ENCODE measurements at places on chromosomes 12 and 14.

DNA sequence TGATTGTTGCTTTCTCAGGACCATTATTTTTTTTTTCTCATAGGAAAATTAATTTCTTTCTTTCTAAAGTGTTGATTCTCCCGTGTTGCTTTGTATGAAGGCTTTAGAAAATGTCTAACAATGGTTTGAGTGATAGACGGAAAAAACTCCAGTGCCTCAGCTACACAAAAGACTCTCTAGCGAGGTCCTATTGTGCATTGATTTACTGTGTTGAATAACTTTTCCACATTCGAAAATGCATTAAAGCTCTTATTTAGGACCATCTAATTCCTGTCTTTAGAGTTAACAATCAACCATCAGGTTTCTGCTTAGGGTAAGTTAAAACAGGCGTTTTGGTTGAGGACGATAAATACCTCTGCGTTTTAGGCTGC is 99.6 kb downstream of the PTPN11 start:
- no peak for DNase-seq

DNA sequence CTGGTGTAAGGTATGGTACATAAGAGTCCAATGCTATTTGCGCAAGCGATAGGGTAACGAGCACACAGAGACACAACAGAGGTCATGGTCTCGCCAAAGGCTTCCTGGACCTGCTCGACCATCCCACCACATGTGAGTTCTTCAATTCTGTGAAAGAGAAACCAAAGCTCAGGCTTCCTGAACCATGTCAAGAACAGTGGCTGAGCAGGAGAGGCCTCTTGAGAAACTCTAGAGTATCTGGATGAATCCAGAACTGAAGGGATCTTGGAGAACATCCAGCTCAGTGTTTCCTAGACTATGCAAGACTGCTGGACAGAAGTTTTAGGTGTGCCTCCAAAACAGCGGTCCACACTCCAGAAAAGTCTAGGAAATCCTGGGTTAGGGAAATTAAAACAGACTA is 114.5 kb downstream of the TRAFD1 start:
- no peak for DNase-seq

DNA sequence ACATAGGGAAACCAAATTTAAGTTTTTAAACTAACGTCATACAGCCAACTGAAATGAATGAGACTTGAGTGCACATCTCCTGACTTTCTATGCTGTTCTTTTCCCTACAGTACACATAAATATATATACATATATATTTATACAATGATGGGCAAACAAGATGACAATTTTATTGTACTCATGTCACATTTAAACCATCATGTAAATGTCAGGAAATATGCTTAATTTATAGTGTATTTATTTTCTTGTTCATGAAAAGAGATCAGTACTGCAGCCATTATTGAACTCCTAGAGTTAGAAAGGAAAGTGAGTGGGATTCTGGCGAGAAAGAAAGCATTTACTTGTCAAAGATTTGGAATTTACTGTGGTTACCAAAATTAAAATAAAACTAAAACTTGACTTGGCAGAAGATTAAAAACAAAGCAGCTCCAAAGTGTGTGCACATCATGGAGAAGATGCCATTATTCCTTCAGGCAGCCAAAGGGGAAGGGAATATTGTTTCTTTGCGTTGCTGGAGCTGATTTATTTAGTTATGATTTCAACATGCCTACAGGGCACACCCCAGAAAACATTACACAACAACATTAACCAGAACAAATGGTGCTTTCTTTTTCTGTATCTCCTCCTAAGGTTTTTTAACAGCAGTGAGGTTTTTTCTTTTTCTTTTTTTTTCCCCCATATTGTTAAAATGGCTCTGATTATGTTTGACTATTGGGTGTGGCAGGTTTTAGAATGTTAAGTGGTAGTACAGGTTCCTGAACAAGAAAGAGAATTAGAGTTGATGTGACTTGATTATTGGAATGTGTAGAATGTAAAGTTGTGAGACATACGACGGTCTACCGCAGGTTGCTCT is 144.6 kb downstream of the RAD51B start:
- DNase-seq = no peak

DNA sequence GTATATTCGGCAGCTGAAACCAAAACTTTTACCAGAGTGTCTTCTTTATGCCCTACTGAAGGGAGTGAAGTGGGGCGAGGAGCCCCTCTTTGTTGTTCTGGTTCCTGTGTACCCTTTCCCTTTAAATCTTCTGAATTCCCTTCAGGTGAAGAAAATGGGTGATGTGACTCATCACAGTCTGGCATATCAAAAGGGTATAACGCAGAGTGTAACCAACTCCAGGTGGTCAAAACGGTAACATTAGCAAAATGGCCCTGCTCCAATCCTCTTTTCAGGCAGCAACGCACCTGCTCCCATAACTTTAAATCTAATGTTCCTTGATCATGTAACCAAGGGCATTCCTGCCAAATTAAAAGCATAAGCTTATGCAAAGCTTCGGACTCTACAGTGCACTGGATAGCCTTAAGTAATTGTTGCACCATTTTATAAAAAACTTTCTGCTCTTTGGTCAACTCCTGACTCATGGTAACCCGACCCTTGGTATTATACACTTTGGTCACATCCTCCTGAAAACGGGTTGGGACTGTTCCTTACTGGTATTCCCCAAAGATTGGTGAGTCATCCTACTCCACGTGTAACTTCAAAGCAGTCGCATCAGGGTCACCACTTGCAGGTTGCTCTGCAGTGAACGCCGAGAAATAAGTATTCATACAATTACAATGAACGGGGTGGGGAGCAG is 83.1 kb downstream of the KCNMB4 start:
- no peak for DNase-seq

DNA sequence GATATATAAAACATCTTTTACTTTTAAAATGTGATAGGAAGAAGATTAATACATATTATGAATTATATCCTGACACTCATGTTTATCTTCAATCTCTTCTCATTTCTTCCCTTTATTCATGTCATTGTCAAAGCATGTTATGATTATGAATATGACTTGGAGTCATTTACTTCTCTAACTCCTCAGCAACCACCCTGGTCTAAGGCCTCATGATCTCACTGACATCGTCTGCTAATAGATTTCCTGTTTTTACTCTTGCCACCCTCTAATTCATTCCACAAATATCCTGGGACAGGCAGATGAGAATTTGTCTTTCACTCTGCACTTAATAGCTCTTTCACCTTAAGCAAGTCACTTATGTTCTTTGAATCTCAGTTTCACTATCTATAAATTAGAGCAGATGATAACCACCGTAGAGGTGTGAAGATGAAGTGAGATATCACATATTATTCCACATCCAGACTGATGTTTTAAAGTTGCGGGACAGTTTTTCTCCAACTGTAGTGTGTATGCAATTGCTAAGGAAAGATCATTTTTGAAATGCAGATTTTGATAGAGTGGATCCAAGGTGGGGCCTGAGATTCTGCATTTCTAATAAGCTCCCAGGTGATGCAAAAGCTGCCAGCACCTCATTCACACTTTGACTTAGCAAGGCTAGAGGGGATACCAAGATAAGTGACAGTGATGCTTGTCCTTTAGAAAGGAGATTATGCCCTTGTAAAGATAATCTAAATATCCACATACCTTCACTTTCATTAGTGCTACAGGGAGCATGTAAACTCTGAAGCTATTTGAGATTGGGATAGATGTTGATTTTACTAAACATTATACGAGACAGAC is 3.3 kb upstream of the IAPP start:
- DNase-seq = no peak

- DNase-seq = no peak
These were observed 8.5 kb upstream of the PTPRB start for GRCh38 chr12:70645494-70646317.

DNA sequence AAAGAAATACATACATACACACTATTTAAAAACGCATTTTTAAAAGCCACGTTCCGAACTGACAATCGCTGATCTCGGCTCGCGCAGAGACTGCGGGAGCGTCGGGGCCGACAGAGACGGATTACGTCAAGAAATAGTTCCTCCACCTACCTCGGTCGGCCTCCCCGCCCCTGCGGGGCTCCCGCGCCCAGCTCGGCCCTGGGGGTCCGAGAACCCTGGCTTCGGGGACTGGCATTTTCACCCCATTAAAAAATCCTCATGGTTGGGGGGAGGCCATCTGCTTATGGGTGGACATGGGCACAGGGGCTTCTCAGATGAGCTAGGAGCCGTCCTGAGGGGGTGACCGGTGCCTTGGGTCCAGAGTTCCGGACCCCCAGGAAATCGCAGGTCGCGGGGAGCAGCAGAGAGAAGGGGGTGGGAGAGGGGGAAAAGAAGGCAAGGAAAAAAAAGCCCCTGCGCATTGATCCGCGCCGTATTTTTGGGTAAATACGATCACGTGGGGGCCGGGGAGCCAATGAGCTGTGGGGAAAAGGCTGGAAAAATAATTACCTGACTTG is 324 bp upstream of the HOXC9 start:
- no peak for DNase-seq

DNA sequence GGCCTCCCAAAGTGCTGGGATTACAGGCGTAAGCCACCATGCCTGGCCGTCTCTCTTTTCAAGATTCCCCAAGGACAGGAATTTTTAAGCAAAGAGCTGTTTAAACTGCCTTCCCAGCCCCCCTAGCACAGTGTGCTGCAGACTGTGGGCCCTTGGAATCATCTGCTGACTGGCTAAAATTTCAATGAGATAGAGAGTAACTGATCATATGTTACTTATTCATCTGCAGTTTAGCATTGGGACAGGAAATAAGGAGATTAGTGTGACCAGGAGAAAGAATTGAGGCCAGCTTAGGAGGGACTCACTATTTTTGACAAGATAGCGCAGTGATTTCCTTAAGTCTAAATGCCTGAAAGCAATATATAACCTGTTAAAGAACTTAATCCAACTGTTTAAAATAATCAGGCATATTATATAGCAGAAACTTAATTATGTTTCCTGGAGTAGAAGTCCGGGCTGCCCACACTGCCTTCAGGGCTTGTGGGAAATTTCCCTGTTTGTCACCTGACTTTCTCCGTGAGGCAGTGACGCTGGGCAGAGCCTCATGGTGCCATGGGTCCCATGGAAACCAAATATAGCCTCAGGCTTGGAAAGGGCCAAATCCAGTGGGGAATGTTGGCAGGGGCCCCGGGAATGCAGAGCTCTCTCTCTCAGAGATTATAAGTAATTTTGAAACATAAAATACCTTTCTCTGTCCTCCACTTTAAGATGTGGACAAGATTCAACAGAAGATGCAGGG is 22.8 kb upstream of the CEBPE start:
- no peak for DNase-seq

- no peak for DNase-seq
These were observed 18.1 kb downstream of the CLEC2B start for GRCh38 chr12:9851050-9851449.

DNA sequence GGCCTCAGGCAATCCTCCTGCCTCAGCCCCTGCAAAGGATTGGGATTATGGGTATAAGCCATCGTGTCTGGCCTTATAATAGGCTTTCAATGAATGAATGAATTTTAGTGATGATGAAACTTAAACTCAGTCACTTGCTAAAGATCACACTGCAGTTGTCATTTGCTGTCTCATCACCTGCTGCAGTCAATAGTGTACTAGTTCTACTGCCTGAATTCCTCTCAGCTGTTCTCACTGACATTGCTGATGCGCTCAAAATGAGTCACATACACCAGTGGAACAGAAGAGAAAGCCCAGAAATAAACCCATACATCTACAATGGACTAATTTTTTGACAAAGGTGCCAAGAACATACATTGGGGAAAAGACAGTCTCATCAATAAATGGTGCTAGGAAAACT is 5.6 kb upstream of the SYNJ2BP start:
- peak; percentile 17 for DNase-seq

DNA sequence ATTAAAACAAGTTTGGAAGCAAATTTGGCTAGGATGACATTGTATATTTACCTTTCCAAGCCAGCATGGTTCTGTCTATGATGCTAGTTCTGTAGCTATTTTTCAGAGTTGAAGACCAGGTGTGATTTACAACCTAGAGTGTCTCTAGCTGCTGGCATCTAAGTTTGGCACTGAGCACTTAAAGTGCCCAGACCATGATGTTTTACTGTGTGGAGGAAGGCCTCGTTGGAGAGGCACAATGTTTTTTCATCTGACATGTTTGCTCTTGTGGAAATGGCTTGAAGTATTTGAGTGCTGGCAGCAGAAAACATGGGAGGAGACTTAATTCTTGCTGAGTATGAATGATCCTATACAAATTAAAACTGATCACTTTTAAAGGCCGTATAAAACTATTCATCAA is 13.0 kb upstream of the C12orf71 start:
- no peak for DNase-seq

- DNase-seq = no peak
These were observed 20.4 kb downstream of the ASPG start for GRCh38 chr14:104105822-104106470.

DNA sequence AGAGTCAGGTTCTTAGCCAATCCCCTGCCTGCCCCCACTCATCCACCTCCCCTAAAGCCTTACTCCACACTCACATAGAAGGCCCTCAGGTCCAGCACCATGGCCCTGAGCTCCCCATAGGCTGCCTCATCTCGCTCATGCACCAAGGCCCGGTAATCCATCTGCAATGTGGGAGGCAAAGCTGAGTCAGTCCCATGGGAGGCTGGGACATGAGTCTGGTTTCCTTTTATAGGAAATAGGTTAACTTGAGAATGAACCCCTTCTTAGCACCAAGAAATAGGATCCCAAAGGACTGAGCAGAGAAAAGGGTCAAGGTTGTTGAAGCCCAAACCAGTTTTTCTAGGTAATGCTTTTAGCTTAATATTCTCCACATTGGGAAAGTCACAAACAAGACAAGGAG is 2.1 kb upstream of the EMC9 start:
- DNase-seq = no peak

All from Ammon's horn (tissue), 1 donor.